ENCODE measurements at places on chromosomes 6 and 20. TPM values are rescaled to one million over a fixed set of nuclear protein-coding genes. Genes with fewer than 3 reads are reported as not detected.

The STAU1 gene
- 127 TPM for total RNA-seq

DNA sequence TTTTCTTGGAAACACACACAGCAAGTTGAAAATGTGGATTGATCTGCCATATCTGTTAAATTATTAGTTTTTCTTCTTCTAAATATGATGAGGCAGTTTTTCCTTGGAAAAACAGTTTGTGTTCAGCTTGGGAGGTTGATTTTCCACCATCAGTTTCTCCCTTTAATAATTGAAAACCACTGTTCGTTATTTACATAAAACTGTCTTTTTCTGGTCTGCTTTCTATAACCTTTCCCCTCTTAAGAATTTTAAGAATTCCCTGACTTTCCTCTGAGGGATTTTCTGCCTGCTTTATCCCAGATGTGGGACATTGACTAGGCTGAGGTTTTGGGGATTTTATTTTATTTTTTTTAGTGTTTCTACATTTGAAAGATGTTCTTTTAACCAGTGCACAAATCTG is 27.2 kb downstream of the DSE start:
- H3K4me1 ChIP-seq: peaks cover 22% of the 10 kb centered on the region
- H3K4me3 ChIP-seq: peak overlapping the region; percentile 12
- H3K36me3 ChIP-seq: 0 out of 2 replicates have a peak, but pooled peaks cover 4% of the 10 kb centered on the region
- DNase-seq: no peak

DNA sequence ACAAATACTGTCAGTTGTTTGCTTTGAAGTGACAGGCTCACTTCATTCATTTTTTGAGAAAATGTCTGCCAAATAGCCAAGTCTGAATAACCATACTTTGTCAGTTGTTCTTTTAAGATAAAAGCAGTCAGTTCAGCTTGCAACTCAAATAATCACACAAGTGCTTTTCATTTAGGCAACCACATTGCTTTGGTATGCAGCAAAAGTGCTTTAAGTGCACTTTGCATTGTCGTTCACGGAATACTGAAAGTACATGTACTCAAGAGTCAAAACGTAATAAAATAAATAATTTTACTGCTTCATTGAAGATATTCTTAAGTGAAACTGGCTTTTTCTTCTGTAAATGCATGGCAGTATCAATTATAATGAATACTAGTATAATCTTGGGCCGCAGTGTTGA is 107.2 kb downstream of the MMS22L start:
- H3K4me1 ChIP-seq: no peaks in the 10 kb centered on the region
- H3K27ac ChIP-seq: no peak overlapping the region
- no peaks in the 10 kb centered on the region for H3K36me3 ChIP-seq
- no peak for DNase-seq

The PKIB gene
- total RNA-seq: 4.8 TPM

GRCh38 chr6:108581237-108581931 is 20.7 kb downstream of the FOXO3 start:
- peak overlapping the region; percentile 32 for H3K4me3 ChIP-seq

DNA sequence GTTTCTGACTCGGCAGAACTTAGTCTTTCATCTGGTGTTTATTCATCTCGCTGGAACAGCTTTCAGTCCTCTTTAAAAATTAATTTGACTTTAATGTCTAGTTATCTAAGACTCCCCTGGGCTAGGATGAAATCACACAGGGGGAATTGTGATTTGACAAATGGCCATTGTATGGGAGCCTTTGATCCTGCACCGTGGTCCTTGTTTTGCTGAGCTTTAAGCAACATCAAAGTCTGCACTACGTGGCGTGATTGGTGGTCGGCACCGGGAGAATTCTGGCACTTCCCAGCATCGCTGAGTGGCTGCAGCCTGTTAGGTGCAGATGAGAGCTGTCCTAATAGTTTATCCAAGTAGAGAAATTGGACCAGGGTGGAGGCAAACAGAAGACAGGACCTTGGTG is 146.9 kb downstream of the TBC1D7 start:
- no peak for DNase-seq
- no peak overlapping the region for H3K27ac ChIP-seq
- H3K4me3 ChIP-seq: no peak overlapping the region
- no peaks in the 10 kb centered on the region for H3K4me1 ChIP-seq

The CD40 gene
- 7.3 TPM for total RNA-seq

The ALDH5A1 gene
- 19.1 TPM for total RNA-seq

The HCRTR2 gene
- not detected for total RNA-seq

DNA sequence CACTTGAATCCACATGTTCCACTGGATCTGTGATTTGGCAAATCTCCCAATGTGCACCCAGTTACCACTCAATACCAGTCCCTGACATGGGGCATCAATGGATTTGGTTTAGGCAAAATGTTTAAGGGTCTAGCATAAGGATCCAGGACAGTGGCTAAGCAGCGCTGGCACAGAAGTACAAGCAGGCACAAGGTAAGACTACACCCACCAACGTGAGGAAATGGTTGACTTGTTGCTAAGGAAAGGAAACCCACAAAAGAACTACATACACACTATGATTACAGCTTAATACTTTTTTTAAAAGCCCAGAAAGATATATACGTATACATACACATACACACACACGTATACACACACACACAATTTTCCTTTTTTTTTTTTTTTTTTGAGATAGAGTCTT is 79.0 kb downstream of the DNAAF9 start:
- peaks cover 3% of the 10 kb centered on the region for H3K4me1 ChIP-seq
- no peak overlapping the region for H3K4me3 ChIP-seq
- H3K27me3 ChIP-seq: no peaks in the 10 kb centered on the region

DNA sequence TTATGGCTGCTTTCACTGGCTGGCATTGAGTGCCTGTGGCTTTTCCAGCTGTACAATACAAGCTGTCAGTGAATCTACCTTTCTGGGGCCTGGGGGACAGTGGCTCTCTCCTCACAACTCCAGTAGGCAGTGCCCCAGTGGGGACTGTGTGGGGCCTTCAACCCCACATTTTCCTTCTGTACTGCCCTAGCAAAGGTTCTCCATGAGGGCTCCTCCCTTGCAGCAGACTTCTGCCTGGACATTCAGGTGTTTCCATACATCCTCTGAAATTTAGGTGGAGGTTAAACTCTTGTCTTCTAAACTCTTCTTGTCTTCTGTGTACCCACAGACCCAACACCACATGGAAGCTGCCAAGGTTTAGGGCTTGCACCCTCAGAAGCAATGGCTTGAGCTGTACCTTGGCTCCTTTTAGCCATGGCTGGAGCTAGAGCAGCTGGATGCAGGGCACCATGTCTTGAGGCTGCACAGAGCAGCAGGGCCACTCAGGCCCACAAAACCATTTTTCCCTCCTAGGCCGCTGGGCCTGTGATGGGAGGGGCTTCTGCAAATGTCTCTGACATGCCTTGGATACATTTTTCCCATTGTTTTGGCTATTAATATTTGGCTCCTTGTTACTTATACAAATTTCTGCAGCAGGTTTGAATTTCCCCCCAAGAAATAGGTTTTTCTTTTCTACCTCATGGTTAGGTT is 9.6 kb downstream of the PEX7 start:
- DNase-seq: no peak
- peaks cover 56% of the 10 kb centered on the region for H3K36me3 ChIP-seq
- no peaks in the 10 kb centered on the region for H3K27me3 ChIP-seq
- no peak overlapping the region for H3K27ac ChIP-seq

- H3K27ac ChIP-seq: no peak overlapping the region
- H3K36me3 ChIP-seq: no peaks in the 10 kb centered on the region
- DNase-seq: no peak
- no peaks in the 10 kb centered on the region for H3K27me3 ChIP-seq
- peaks cover 43% of the 10 kb centered on the region for H3K4me1 ChIP-seq
- H3K4me3 ChIP-seq: no peak overlapping the region
These were observed 95.6 kb downstream of the UST start for GRCh38 chr6:148842296-148843019.

The MEP1A gene
- total RNA-seq: not detected

The SLC17A3 gene
- not detected for total RNA-seq

DNA sequence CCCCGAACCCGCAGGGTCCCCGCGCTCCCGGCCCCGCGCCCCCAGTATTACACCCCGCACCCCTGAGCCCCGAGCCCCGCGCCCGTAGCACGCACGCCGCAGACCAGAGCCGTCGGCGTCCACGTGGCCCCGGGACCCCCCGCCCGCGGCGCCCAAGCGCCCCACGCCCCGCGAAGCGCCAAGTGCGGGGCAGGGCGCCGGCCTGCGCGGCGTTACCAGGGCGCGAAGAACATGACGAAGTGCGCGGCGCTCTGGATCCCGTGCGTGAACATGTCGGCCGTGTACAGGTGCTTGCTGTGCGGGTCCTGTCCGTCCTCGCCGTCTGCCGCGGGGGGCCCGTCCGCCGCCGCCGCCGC is 312 bp downstream of the TXNDC5 start:
- DNase-seq: no peak
- H3K4me1 ChIP-seq: peaks cover 14% of the 10 kb centered on the region
- H3K27ac ChIP-seq: no peak overlapping the region
- no peaks in the 10 kb centered on the region for H3K36me3 ChIP-seq

DNA sequence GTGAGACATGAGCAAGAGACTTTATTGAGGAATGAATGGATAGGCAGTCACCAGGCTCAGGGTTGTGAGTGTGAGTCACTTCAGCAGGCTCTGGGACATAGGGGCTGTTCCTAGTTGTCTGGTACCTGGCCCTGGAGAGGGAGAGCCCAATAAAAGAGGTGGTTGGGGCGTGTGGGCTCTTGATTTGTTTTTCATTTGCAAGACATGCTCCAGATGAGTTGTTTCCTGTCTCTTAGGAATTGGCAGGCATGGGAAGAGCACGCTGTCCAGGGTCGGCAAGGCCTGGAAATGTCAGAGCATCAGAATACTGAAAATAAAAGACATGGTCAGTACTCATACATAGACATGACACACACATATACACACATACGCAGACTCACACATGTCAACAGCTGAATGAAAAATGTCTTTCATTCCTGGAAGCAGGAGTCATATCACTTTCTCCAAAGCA is 166.3 kb upstream of the SULF2 start:
- no peak overlapping the region for H3K4me3 ChIP-seq
- peak overlapping the region; percentile 95 for H3K27ac ChIP-seq

The RAB44 gene
- total RNA-seq: not detected

The SAMHD1 gene
- total RNA-seq: 14.0 TPM

DNA sequence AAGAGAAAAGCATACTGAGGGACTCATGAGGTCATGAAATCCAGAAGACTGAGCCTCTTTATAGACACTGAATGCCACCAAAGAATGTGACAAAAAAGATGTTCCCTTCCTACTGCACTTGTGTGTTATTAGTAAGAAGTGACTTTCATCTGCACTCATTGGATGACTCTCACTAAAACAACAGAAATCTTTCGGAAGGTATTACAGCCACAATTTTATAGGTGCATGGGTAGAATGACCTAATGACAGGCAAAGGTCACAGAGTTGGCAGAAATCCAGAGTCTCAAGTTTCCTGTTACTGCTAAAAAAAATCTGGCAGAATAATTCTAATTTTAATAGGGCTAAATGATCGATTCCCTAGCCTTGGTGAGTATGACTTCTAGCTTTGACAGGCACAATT is 13.3 kb downstream of the PKHD1 start:
- H3K36me3 ChIP-seq: no peaks in the 10 kb centered on the region
- H3K4me3 ChIP-seq: no peak overlapping the region
- no peaks in the 10 kb centered on the region for H3K4me1 ChIP-seq
- no peak overlapping the region for H3K27ac ChIP-seq

DNA sequence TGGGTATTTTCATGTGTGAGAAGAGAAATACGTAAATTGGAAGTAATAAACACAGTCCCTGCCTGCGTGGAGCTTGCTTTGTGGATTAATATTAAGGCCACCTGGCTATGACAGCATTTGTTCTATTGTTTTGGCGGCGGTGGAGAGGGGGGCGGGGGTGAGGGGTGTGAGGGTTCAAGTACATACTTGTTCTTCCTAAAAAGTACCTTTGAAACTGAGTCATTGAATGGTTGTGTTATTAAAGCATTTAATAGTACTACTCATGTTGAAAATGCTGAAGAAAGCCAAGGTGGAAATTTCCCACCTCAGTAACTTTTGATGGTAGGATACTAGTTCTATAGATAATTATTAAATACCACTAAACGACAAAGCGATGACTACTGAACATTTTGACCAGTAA is 95.0 kb downstream of the FOXC1 start:
- no peaks in the 10 kb centered on the region for H3K27me3 ChIP-seq
- no peak overlapping the region for H3K4me3 ChIP-seq
- H3K36me3 ChIP-seq: no peaks in the 10 kb centered on the region
- DNase-seq: no peak

The COL12A1 gene
- total RNA-seq: 12.5 TPM

DNA sequence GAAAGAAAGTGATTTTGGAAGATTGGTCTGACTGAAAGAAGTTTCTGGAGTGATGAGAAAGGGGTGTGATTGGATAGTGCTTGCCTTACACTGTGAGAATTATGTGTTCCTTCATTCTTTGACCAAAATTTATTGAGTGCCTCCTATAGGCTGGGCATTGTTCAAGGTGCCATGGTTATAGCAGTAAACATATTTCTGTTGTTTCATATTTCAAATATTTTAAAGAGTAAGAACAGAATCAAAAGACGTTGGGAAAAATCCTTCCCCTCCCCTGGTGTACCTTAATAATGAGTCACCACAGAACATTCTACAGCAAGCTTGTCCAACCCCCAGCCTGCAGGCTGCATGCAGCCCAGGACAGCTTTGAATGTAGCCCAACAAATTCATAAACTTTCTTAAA is 78.6 kb downstream of the GCLC start:
- H3K4me3 ChIP-seq: no peak overlapping the region
- no peaks in the 10 kb centered on the region for H3K27me3 ChIP-seq
- peak overlapping the region; percentile 76 for H3K27ac ChIP-seq
- DNase-seq: peak; percentile 13
- H3K36me3 ChIP-seq: no peaks in the 10 kb centered on the region
- peaks cover 36% of the 10 kb centered on the region for H3K4me1 ChIP-seq

The SAPCD1 gene
- total RNA-seq: 16.9 TPM

The C6orf58 gene
- total RNA-seq: not detected

The NRN1 gene
- not detected for total RNA-seq

DNA sequence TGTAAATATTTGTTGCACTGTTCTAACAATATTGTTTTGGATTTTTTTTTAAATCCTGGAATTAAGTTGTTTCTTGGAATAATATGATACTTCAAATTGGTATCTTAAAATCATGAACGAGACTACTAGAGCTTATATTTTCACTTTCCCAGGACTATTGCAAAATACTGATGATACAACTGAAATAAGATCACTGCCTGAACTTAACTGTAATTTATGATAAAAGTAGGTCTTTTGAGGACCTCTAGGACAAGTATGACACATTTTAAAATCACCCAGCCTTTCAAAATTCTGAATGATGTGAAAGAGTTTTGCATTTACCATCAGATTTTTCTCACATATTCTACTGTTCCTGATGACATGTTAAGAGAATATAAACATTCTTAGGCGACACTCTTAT is 8.6 kb upstream of the UBE2J1 start:
- no peak for DNase-seq
- no peak overlapping the region for H3K4me3 ChIP-seq
- H3K4me1 ChIP-seq: no peaks in the 10 kb centered on the region

GRCh38 chr6:167293088-167293589 is 2.0 kb downstream of the UNC93A start:
- H3K4me3 ChIP-seq: no peak overlapping the region
- H3K27me3 ChIP-seq: peaks cover 91% of the 10 kb centered on the region
- DNase-seq: no peak
- H3K27ac ChIP-seq: no peak overlapping the region

- H3K27me3 ChIP-seq: no peaks in the 10 kb centered on the region
- no peaks in the 10 kb centered on the region for H3K36me3 ChIP-seq
- DNase-seq: no peak
- peaks cover 25% of the 10 kb centered on the region for H3K4me1 ChIP-seq
- H3K4me3 ChIP-seq: no peak overlapping the region
- no peak overlapping the region for H3K27ac ChIP-seq
These were observed 6.3 kb downstream of the BCAS1 start for GRCh38 chr20:54063992-54064676.

The MLN gene
- total RNA-seq: not detected

The PLCB1 gene
- total RNA-seq: not detected

The OXT gene
- not detected for total RNA-seq
